Skin of body (tissue), 3 donors: ENCODE measurements at places on chromosomes 11 and 22. TPM values are rescaled to one million over a fixed set of nuclear protein-coding genes. Genes with fewer than 3 reads are reported as not detected.

- no peak for DNase-seq
Measured at GRCh38 chr11:30322191-30322590, 713 bp upstream of the ARL14EP start.

GRCh38 chr11:97641988-97642387 is 1252.2 kb downstream of the JRKL start:
- no peak for DNase-seq

DNA sequence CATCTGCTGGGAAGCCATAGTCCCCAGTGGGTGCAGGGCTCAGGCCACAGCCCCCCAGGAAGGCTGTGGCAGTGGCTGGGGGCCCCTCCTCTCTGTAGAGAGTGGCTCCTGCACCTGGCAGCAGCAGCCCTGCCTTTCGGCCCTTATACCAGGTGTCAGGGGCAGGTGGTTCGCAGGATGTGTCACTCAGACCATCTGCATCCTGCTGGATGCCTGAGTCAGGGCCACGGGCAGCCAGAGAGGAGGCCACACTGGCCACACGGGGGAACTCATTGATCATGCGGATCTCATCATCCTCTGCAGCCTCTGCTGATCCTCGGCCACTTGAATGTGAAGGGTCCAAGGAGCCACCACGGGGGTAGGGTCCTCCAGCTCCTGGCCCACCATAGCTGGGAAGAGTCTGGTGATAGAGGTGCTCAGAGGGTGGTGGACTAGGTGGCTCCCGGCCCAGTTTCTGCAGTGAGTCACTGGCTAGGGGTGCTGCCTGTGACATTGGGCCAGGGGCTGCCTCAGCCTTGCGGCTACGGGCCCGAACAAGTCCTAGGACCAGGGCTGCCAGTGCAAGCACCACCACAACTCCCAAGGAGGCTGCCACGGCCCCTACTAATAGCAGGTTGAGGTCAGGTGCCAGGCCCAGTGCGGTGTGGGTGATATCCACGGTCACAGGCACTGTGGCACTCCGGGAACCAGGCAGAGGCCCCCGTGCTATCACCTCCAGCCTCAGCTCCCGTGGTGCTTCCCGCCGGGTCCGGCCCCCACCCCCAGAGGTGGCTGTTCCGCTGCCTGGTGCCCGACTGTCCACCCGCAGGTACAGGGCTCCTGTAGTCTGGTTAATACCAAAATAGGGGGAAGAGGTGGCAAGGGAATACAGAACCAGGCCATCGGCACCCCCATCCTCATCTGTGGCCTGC is 3.3 kb upstream of the TPP1 start:
- DNase-seq: no peak

DNA sequence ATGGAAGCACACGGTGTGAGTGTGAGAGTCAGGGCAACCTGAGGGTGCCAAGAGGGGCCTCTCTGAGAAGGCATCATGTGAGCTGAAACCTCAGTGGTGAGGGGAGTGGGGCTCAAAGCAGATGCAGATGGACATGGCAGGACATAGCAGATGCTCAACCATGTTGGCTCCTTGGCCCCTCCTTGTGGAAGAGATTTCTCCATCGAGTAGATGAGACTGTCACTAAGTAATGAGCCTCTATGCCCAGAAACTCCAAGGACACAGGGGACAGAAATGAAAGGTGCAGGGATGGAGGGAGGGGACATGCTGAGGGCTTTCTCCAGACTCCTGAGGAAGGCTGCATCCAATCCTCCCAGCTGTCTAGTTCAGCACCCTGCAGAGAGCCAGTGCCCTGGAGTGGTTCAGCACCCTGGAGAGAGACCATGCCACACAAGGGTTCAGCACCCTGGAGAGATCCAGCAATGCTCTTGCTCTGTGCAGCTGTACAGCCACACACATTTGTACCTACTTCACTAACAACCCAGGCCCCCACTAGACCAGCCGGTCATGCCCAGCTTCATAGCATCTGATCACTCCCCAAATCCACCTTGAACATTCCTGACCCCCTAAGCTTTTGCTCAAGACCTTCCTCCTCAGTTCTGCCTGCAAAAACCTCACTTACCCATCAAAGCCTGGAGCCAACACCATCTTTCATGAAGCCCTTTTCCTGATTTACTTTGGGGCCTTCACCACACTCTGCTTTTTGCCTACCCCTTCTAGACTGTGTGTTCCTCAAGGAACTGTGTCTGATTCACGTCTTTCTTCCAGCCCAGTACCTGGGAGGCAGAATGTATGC is 252.0 kb downstream of the CTTN start:
- DNase-seq: peak; percentile 44

GRCh38 chr11:26474401-26474800 is 97.7 kb downstream of the MUC15 start:
- no peak for DNase-seq

- peak; percentile 81 for DNase-seq
Measured at GRCh38 chr11:42239188-42239587, 779.7 kb upstream of the LRRC4C start.

- peak; percentile 36 for DNase-seq
Measured at GRCh38 chr11:125346179-125346530, 149.9 kb downstream of the FEZ1 start.

DNA sequence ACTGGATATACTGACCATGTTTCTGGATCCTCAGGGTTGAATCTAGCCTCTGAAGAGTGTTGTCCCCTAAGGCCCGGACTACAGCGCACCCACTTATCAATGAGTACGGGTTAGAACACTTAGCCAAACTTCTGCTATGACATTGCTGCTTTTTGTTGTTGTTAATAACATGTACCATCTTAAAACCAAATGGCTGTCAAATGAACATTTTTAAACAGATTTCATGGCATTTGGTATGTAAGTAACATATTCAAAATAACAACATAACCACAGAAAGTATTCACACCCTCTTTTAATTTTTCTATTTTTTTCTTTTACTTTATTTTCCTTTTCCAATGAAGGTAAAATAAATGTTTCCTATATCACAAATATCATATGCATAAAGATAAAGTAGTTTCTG is 1292.5 kb upstream of the TENM4 start:
- no peak for DNase-seq

GRCh38 chr11:130560000-130560780 is 111.7 kb downstream of the ADAMTS15 start:
- DNase-seq: no peak

DNA sequence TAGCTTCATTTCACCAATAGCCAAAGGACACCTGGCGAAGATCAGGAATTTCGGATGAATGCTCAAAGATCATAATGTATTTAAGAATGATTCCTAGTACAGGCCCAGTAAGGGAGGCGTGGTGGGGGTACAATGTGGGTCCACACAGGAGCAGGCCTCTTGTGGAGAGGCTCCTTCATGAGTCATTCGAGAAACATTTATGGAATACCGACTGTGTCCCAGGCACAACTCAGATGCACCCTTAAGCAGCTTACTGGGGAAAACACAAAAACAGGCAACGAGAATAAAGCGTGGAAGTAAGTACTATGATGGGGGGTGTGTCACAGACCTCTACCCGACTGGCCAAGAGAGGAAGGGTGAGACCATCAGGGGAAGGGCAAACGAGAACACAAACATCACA is 44.5 kb downstream of the SMCO4 start:
- DNase-seq: no peak

DNA sequence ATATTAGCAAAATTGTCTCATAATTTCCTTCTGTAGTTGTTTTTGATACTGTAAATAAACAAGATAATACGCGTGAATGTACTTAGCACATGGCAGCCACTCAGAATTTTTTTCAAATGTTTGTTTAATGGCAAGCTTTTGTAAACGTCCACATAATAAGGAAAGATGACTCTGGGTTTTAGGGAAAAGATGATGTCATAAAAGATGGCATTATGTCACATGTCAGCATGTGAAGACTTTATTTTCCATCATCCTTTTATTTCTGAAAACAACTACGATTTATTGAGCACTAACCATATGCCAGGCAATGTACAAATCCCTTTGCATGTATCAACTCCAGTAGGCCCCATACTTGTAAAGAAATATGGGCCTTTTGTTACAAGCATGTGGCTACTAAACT is 139.9 kb downstream of the C11orf91 start:
- DNase-seq: no peak

- DNase-seq: no peak
Measured at GRCh38 chr11:2382129-2382517, 5.0 kb downstream of the CD81 start.

The VWCE gene
- total RNA-seq: 0.49 TPM

The CAT gene
- total RNA-seq: 101 TPM

The SCGB2A2 gene
- total RNA-seq: 1.2 TPM
